ENCODE measurements at places on chromosomes 5 and 9.

GRCh38 chr5:59169081-59169767 lies 586.3 kb downstream of the RAB3C start:
- DNase-seq = no peak

GRCh38 chr5:6180231-6180872 lies 198.0 kb downstream of the MED10 start:
- DNase-seq = no peak

DNA sequence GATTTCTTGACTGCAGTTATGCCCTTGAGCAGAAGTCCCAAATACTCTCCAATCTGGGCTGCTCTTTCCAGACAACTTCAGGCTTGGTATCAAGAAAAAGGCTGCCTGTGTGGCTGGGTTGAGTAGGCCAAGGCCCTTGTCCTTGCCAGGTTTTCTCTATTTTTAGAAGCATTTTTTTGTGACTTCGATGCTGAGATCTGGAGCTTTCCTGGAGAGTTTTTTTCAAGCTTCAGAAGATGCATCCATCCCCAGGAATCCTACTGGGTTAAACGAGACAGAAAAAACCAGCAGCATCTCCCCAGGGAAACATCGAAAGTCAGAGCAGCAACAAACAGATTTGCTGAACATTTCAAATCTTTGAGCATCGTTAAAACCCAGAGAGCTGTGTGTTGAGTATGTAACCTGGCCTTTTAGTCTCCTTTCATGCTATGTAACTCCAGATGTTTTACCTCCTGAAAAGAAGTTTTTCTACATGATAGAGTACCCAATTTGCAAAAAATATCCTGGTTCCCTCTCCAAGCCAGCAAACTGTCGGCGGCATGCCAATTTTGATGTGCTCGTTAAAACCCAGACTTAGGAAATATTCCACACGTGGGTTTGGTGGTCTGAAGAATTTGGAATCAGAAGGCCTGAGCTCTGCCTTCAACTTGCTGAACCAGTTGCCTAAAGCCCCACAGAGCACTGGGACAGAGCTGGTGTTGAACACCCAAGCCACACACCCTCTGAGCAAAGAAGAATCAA lies 98.1 kb upstream of the ALDH1B1 start:
- no peak for DNase-seq

- DNase-seq = no peak
Measured at GRCh38 chr5:62077823-62078550, 228.0 kb upstream of the KIF2A start.

DNA sequence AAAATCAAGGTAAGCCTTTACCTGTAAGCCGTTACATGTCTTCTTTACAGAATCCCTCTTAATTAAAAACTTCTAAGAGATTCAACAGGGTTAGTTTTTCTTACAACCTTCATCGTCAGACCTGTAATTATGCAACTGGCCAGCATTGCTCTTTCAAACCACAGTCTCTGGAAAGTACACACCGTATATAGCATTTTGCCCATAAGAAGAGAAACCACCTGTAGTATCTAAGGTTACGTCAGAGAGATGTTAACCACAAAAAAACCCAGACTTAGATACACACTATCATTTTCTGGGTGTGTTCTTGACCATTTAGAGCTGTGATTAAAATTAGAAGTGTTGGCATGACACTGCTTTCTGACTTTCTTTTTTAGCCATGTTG lies 140.0 kb downstream of the MUSK start:
- no peak for DNase-seq

GRCh38 chr9:134189145-134189469 lies 24.7 kb upstream of the RNU6ATAC start:
- DNase-seq = no peak

GRCh38 chr9:94612071-94612470 lies 18.4 kb upstream of the FBP2 start:
- no peak for DNase-seq

GRCh38 chr9:89367281-89367680 lies 49.0 kb downstream of the SECISBP2 start:
- DNase-seq = no peak

DNA sequence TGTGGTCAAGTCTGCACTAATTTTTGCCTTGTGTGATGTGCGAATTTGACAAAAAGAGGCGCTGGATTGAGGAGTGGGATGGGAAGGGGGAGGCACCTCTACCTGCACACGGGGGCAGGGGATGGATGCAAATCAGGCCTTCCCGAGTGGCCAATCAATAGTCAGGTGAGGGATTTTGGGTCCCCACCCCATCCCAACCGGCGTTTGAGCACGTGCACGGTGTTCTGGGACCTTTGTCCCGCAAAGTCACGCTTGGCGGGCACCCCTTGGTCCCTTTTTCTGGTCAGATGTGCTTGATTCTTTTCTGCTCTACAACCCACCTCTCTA lies 685 bp upstream of the ADAMTS19 start:
- DNase-seq = no peak

GRCh38 chr9:137278061-137278701 lies 655 bp downstream of the TOR4A start:
- peak; percentile 52 for DNase-seq

GRCh38 chr5:33726422-33727165 lies 165.2 kb downstream of the ADAMTS12 start:
- DNase-seq = no peak

- DNase-seq = no peak
Measured at GRCh38 chr5:151092762-151093161, 11.9 kb upstream of the TNIP1 start.

- DNase-seq = no peak
Measured at GRCh38 chr9:69458176-69458575, 133.2 kb downstream of the ENTREP1 start.

- DNase-seq = no peak
Measured at GRCh38 chr5:103503066-103503465, 59.5 kb downstream of the NUDT12 start.

All from endothelial cell (in vitro differentiated cells).